Osteoblast (primary cell): ENCODE measurements at places on chromosomes 1 and 21. TPM values are rescaled to one million over a fixed set of nuclear protein-coding genes. Genes with fewer than 3 reads are reported as not detected.

The ANKRD34A gene
- total RNA-seq, result 0.59 and 1.1 TPM in 2 replicates

The LMX1A gene
- not detected in 2 replicates for total RNA-seq

The CACNA1S gene
- total RNA-seq, result not detected in 2 replicates

The SIPA1L2 gene
- total RNA-seq, result 6.9 and 8.0 TPM in 2 replicates

DNA sequence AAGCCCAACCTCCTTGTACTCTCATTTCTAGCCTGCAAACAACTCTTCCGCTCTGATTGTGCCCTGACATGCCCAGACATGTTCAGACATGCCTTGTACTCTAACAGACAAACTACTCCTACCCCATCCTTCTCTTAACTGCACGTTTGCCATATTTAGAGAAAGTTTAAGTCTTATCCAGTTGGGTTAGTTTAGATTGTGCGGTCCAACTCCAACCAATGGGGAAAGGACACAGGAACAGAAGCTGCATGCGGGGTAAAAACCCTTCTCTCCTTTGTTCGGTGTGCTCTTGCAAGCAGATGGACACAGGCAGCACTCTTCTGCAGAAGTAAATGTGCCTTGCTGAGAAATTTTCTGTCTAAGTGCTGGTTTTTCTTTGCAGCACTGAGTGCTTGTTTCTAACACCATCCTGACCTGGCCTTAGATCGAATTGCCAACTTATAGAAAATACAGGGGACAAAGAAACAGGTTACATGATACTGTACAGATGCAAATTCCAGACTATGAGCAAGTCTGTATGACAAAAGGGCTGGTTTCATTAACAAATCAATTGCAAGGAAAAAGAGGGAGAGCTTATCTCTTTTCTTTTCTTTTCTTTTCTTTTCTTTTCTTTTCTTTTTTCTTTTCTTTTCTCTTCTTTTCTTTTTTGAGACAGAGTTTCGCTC is 35.8 kb upstream of the IFNGR2 start:
- H3K4me1 ChIP-seq, result no peaks in the 10 kb centered on the region
- no peaks in the 10 kb centered on the region for H3K36me3 ChIP-seq
- no peak for DNase-seq
- H3K27me3 ChIP-seq, result no peaks in the 10 kb centered on the region

- no peaks in the 10 kb centered on the region for H3K4me1 ChIP-seq
- no peak overlapping the region for H3K27ac ChIP-seq
- no peaks in the 10 kb centered on the region for H3K27me3 ChIP-seq
- H3K4me3 ChIP-seq, result no peak overlapping the region
- DNase-seq, result no peak
These were observed 243.1 kb downstream of the FOXD2 start for GRCh38 chr1:47680815-47681475.

DNA sequence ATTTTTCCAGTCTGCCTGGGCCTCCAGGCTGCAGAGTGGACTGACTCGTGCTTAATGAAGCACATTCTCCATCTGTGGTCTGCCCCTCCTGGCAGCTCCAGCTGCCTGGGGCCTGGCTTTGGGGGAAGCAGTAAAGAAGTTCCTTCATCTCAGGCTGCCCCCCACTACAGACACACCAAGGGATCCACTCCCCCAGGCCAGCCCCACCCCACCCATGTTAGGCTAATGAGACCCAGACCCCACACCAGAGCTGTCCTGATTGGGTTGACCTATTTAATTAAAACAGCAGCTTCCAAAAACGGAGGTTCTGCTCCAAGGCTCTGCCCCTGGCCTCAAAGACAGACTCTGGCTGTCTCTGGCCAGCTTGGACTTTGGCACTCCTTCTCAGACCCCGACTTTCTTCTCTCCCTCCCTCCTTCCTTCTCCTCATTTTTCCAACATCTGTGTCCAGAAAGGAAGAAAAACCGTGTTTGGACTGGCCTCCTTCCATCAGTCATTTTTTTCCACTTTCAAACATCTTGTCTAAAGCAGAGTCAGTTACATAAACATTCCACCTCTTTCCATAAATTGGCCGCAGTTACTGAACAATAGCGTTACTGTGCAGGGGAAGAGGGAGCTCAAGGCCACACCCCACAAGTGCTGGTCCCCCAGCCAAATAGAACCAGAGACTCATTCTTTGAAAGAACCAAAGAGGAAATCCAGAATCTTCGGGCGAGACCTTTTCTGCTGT is 29.7 kb downstream of the SERTAD4 start:
- H3K27ac ChIP-seq, result peak overlapping the region; percentile 29
- H3K36me3 ChIP-seq, result no peaks in the 10 kb centered on the region
- peak; percentile 86 for DNase-seq
- peaks cover 69% of the 10 kb centered on the region for H3K4me1 ChIP-seq
- no peaks in the 10 kb centered on the region for H3K27me3 ChIP-seq

GRCh38 chr1:41479000-41479807 is 5.3 kb downstream of the EDN2 start:
- no peaks in the 10 kb centered on the region for H3K27me3 ChIP-seq
- no peak overlapping the region for H3K4me3 ChIP-seq
- DNase-seq, result peak; percentile 92
- peaks cover 13% of the 10 kb centered on the region for H3K4me1 ChIP-seq
- H3K27ac ChIP-seq, result no peak overlapping the region

The TFAP2E gene
- total RNA-seq, result under 0.01 and 0.29 TPM in 2 replicates

The PGLYRP4 gene
- not detected in 2 replicates for total RNA-seq

- H3K27ac ChIP-seq, result no peak overlapping the region
- H3K27me3 ChIP-seq, result no peaks in the 10 kb centered on the region
- no peaks in the 10 kb centered on the region for H3K36me3 ChIP-seq
- no peak overlapping the region for H3K4me3 ChIP-seq
- H3K4me1 ChIP-seq, result no peaks in the 10 kb centered on the region
- no peak for DNase-seq
These were observed 89.5 kb downstream of the CSMD2 start for GRCh38 chr1:34075576-34075975.

DNA sequence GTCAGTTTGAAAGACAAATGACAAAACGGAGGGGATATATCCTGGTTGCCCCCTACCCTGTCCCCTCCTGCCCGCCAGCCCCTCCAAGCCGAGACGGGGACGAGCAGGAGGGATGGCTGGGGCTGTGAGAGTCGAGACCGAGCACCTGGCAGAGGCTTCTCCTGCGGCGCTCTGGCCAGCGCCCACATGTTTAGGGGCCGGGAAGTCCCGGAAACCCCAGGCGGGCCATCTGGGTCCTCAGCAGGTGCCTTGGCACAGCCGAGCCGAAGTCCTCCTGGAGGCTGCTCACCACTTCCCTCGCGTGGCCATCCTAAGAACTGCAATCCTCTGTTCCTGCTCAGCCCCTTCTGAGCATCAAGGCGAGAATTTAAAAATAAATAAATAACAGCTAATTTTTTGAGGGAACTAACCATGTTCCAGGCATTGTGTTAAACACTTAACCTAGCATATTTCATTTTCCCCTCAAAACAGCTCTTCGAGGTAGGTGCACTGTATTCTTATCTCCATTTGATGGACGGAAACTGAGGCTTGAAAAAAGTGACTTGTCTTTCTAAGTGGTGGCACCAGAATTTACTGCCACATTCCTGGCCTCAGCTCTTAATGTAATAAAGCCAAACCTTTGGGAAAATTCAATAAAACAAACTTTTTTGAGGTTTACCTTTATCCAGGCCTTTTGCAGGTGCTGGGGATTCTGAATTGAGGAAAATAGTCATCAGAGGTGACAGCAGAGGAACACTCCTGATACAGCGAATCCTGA is 3.5 kb upstream of the RIMS3 start:
- no peaks in the 10 kb centered on the region for H3K4me1 ChIP-seq
- no peaks in the 10 kb centered on the region for H3K36me3 ChIP-seq
- peak; percentile 94 for DNase-seq

The FNBP1L gene
- total RNA-seq, result 8.7 and 11.2 TPM in 2 replicates

GRCh38 chr21:26212220-26212619 is 41.6 kb upstream of the APP start:
- no peak for DNase-seq
- no peaks in the 10 kb centered on the region for H3K27me3 ChIP-seq
- H3K36me3 ChIP-seq, result no peaks in the 10 kb centered on the region
- H3K4me1 ChIP-seq, result no peaks in the 10 kb centered on the region
- no peak overlapping the region for H3K27ac ChIP-seq

- H3K36me3 ChIP-seq, result no peaks in the 10 kb centered on the region
- no peak for DNase-seq
- H3K4me3 ChIP-seq, result no peak overlapping the region
- H3K27me3 ChIP-seq, result no peaks in the 10 kb centered on the region
- no peak overlapping the region for H3K27ac ChIP-seq
- peaks cover 7% of the 10 kb centered on the region for H3K4me1 ChIP-seq
These were observed 50.4 kb upstream of the PTGFR start for GRCh38 chr1:78440381-78440793.

- H3K27ac ChIP-seq, result no peak overlapping the region
- peaks cover 28% of the 10 kb centered on the region for H3K4me1 ChIP-seq
- H3K4me3 ChIP-seq, result no peak overlapping the region
- H3K27me3 ChIP-seq, result no peaks in the 10 kb centered on the region
- no peaks in the 10 kb centered on the region for H3K36me3 ChIP-seq
- DNase-seq, result no peak
These were observed 13.0 kb downstream of the GRHL3 start for GRCh38 chr1:24331961-24332673.

The TEX35 gene
- total RNA-seq, result not detected in 2 replicates

- H3K36me3 ChIP-seq, result no peaks in the 10 kb centered on the region
- H3K27me3 ChIP-seq, result no peaks in the 10 kb centered on the region
- H3K4me3 ChIP-seq, result no peak overlapping the region
- no peaks in the 10 kb centered on the region for H3K4me1 ChIP-seq
- H3K27ac ChIP-seq, result no peak overlapping the region
- no peak for DNase-seq
These were observed 512.1 kb downstream of the LMO4 start for GRCh38 chr1:87840767-87841166.

The B3GALT5 gene
- under 0.01 TPM in 2 replicates for total RNA-seq

GRCh38 chr1:62240651-62241370 is 46.2 kb downstream of the L1TD1 start:
- H3K36me3 ChIP-seq, result no peaks in the 10 kb centered on the region
- no peak for DNase-seq
- no peaks in the 10 kb centered on the region for H3K27me3 ChIP-seq
- no peak overlapping the region for H3K4me3 ChIP-seq
- no peak overlapping the region for H3K27ac ChIP-seq

GRCh38 chr21:44822484-44823178 is 4.8 kb upstream of the SUMO3 start:
- no peaks in the 10 kb centered on the region for H3K36me3 ChIP-seq
- peaks cover 3% of the 10 kb centered on the region for H3K4me1 ChIP-seq
- peaks cover 3% of the 10 kb centered on the region for H3K27me3 ChIP-seq
- H3K27ac ChIP-seq, result no peak overlapping the region
- DNase-seq, result no peak

- H3K27me3 ChIP-seq, result peaks cover 11% of the 10 kb centered on the region
- H3K36me3 ChIP-seq, result no peaks in the 10 kb centered on the region
- DNase-seq, result peak; percentile 67
- H3K27ac ChIP-seq, result no peak overlapping the region
- H3K4me3 ChIP-seq, result no peak overlapping the region
- H3K4me1 ChIP-seq, result no peaks in the 10 kb centered on the region
These were observed 134.1 kb upstream of the VAMP3 start for GRCh38 chr1:7636795-7637526.

The NEK7 gene
- total RNA-seq, result 376 and 377 TPM in 2 replicates

DNA sequence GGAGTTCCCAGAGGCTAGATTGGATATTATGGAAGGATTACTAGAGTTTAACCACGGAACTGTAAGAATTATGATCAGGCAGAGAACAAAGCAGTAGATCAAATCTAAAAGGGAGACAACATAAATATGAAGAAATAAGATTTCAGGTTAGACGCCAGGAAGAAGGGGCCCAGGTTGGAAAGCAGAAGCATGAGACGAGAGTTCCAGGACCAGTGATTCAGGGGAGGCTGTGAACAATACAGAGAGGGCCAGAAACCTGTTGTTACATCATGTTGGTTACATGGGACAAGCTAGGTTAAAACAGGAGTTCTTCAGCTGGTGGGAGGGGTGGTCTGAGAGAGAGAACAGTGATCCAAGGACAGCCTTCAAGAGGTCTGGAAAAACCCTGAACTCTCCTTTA is 128.4 kb upstream of the MROH9 start:
- H3K4me1 ChIP-seq, result peaks cover 52% of the 10 kb centered on the region
- H3K36me3 ChIP-seq, result no peaks in the 10 kb centered on the region
- peak overlapping the region; percentile 89 for H3K27ac ChIP-seq
- no peak for DNase-seq

DNA sequence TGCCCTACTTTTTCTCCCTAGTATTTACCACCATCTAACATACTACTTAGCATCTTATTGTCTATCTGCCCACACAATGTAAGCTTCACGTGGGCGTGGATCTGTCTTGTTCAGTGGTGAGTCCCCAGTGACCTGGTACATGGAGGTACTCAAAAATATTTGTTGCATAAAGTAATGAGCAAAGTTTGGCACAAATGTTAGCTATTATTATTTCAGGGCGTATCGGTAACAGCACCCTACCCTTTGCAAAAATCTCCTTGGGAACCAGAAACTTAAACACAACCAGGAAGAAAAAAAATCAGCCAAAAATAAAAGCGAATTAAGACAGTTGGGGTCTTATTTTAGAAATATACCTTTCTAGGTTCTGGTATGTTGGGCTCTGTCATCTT is 454 bp upstream of the NENF start:
- H3K4me3 ChIP-seq, result peak overlapping the region; percentile 78
- no peaks in the 10 kb centered on the region for H3K27me3 ChIP-seq
- peak; percentile 75 for DNase-seq
- no peaks in the 10 kb centered on the region for H3K36me3 ChIP-seq
- peaks cover 8% of the 10 kb centered on the region for H3K4me1 ChIP-seq
